ENCODE measurements at places on chromosomes 1 and 21.

- no peak for DNase-seq
Observed at GRCh38 chr1:17540255-17541001, 930 bp downstream of the ARHGEF10L start.

DNA sequence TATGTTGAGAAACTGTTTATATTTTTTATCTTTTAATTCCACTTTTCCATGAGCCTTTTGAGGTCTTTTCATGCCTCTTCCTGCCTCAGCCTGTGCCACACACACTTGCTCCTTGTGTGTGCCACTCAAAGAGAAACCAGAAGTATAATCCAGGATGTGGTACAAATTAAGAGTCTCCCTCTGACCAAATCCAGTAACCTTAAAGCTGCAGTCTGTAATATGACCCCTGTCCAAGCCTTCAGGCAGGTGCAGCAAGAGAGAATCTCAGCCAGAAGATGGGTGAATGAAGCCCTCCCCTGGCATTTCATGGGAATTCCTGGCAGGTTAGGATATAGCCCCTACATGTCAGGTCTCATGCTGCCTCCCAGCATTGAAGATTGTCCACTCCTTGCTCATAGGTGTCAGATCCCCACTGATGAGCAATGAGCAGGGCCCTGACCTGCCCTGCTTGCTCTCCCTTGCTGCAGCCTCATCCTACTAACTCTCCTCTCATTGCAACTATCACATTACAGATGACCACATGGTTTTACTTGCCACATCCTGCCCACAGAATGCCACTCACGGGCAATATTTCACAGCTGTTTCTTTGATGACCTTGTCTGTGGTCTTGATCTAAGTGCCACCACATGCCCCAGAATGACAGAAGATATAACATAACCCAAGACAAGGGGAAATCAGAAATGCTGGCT is 169.3 kb downstream of the SEC16B start:
- DNase-seq: no peak

DNA sequence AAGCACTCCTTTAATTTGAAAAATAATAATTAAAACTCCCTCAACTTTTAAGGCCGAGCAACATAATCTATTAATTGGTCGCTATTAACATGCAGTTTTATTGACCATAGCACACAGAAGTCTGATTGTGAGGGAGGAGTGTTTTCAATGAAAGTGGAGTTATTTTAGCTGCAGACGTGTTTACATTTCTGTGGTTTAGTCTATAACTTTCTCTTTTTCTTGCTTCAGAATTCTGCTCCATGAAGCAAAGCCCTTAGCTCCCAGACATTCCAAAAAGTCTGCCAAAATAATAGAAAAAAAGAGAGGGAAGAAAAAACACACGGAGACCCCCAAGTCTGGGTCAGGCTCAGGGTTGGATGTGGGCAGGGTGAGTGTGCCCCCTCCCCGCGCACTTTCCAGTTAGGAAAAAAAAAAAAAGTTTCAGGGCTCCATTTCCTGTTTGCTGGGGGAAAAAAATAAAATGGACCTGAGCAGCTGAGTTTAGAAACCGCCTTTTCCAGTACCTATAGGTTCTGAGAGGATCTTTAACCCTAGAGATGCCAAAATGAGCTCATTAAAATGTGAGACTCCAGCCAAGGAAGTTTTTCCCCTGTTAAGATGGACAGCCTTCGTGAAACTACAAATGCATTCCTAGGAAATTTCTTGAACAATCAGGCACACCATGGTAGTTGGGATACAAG is 143.7 kb upstream of the ETS2 start:
- no peak for DNase-seq

- DNase-seq: no peak
Observed at GRCh38 chr1:38576241-38576640, 283.3 kb downstream of the RRAGC start.

GRCh38 chr1:8312235-8313218 is 5.4 kb upstream of the SLC45A1 start:
- no peak for DNase-seq

- no peak for DNase-seq
Observed at GRCh38 chr1:31249854-31250253, 10.2 kb upstream of the NKAIN1 start.

DNA sequence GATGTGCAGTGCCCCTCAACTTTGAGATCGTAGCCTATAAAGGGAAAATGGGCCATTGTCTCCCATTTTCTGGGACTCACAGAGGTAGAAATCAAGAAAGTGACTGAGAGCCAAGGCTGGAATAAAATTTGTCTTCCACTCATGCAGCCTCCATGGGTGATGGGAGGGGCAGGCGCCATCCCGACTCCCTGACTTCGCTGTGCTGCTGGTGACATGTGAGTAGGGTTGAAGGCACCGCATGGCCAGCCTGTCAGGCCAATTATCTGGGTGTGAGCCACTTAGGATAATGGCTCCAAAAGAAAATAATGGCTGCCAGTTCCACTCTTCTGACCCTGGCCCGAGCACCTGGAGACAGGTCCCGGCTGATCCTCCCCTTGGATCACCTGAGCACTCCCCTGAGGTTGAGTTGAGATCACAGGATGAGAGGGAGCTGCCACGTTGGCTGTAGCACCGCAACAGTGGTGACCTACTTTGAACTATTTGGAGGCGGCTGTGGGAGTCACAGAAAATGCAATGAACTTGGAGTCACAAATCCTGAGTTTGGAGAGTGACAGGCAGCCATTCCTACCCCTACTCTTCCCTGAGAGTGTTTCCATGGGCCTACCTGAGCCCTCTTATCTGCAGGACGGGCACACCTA is 26.3 kb downstream of the CAPN9 start:
- no peak for DNase-seq

DNA sequence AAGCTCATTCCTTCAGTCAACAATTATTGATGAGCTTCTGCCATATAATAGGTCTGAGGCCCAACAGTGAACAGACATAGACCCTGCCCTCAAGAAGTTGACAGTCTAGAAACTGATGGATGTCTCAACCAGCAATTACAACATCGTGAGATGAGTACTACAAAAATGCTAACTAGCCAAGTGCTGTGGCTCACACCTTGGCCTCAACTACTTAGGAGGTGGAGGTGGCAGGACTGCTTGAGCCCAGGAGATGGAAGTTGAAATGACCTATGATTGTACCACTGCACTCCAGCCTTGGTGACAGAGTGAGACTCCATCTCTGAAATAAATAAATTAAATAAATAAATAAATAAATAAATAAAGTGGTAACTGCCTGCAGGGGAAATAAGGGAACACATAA is 11.7 kb upstream of the PTP4A2 start:
- DNase-seq: no peak

DNA sequence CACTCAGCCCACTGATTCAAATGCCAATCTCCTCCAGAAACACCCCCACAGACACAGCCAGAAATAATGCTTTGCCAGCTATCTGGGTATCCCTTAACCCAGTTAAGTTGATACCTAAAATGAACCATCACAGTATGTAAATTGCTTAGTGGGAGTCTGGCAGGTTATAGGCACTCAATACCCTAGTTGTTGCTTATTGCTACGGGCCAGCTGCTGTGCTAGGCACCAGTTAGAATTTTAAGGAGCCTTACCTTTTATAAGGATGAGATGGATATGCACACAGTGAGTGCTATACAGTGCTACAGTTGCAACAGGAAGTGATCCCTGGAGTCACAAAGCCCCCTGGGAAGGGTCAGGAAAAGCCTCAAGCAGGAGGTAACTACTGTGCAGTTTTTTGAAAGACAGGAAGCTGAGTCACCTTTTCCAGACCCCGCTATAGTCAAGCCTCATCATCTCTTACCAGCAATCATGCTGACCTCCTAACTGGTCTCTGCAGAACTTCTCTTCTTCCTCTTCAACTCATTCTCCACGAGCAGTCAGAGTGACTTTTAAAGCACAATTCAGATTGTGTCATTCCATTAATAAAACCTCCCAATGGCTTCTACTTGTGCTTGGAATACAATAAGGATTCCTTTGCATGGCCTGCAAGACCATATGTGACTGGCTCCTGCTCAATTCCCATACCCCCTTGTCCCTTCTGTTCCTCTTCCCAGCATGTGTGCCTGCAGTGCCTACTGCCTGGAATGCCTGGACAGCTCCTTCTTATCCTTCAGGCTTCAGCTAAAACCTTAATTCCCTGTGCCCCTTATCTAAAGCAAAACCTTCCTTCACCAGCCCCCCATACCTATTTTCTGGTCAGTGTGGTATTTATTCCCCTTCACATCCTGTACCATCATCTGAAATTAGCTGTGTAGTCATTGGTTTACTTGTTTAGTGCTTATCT is 10.4 kb upstream of the TLR5 start:
- DNase-seq: no peak

DNA sequence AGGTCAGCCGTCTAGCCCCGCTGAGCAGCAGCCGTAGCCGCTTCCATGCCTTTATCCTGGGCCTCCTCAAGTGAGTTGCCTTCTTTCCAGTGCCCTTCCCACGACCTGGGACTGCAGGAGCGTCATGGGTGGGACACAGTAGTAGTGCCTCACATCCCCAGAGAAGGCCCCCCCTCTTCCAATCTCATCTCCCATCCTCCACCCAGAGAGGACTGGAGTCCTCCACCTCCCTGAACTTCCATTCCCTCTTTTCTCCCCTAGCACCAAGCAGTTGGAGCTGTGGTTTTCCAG is 4.9 kb downstream of the RUSC1 start:
- DNase-seq: no peak

- peak; percentile 67 for DNase-seq
Observed at GRCh38 chr1:221845650-221846371, 103.9 kb upstream of the DUSP10 start.

DNA sequence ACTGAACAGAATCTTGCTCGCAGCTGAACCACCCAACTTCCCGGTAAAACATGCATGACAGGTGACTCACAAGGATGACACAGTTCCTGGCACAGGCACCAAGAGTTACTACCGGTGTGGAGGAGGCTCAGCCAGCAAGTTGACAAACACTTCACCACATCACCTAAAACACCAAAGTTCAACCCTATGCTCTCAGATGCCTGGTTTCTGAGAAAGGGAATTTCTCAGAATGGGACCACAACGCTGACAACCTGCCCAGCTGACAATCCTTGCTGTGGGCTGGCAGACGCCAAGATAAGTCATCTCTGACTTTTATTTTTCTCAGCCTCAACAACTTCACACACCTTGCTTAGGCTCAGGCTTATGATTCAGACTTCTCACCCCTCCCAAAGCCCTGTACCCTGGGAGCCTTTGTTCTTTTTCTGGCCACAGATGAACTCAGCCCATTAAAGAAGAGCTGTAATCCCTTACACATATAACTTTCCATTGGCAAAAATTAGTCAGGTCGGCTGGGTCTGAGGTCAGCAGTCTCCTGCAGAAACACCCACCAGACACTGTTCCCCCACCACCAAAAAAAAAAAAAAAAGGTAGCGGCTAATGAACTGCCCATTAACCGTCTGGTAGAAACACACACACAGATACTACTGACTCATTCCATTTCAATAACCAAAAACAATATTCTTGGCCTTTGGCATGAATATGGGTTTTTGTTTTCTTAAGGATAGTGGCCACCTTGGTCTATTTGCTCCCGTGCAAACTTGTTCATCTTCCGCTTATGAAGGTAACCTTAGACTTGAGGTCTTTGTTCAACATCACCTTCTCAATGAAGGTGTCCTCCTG is 10.8 kb upstream of the TIAM1 start:
- no peak for DNase-seq

DNA sequence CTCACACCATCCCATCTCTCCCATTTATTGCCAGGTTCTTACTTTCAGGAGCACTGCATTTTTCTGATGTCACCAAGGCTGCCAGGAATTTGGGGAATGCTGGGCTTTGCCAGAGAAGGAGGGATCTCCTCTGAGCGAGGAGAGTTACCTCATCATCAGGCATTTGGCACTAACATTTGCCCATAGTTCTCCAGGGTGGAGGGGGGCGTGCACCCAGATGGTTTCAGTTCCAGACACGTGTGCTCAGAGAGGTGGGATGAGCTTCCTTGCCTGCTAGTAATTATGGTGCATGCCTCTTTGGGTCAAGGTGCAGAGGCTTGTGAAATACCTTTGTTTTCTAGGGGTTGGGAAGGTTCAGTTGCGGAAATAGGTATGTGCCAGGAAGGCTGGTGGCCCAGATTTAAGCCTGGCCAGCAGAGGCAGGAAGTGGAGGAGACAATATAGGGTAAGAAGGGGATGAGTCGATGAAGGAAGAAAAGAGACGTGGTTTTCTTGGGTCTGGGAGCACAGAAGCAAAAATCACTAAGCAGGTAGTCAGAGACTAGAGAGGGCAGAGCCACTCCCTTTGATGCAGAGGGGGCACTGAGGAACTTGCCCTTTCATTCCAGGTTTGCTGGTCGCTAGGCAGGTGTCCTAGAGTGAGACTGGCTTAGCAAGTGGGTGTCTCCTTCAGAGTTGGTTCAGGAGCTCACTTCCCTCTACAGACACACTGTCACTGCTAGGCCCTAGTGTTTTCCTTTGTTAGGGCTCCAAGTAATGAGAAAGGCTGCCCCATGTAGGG is 7.2 kb downstream of the TUFT1 start:
- DNase-seq: peak; percentile 63
